ENCODE measurements at places on chromosomes 6 and 20.
A peak's percentile ranks its signal among the peaks of the same experiment; 100 is the strongest.

DNA sequence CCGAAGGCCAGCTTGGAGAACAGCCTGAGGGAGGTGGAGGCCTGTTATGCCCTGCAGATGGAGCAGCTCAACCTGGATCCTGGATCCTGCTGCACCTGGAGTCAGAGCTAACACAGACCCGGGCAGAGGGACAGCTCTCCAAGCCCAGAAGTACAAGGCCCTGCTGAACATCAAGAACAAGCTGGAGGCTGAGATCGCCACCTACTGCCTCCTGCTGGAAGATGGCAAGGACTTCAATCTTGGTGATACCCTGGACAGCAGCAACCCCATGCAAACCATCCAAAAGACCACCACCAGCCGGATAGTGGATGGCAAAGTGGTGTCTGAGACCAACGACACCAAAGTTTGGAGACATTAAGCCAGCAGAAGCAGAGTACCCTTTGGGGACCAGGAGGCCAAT lies 223.5 kb upstream of the ID4 start:
- no peaks in the 10 kb centered on the region for H3K27me3 ChIP-seq
- no peaks in the 10 kb centered on the region for H3K4me1 ChIP-seq
- no peak for DNase-seq
- no peak overlapping the region for H3K27ac ChIP-seq

DNA sequence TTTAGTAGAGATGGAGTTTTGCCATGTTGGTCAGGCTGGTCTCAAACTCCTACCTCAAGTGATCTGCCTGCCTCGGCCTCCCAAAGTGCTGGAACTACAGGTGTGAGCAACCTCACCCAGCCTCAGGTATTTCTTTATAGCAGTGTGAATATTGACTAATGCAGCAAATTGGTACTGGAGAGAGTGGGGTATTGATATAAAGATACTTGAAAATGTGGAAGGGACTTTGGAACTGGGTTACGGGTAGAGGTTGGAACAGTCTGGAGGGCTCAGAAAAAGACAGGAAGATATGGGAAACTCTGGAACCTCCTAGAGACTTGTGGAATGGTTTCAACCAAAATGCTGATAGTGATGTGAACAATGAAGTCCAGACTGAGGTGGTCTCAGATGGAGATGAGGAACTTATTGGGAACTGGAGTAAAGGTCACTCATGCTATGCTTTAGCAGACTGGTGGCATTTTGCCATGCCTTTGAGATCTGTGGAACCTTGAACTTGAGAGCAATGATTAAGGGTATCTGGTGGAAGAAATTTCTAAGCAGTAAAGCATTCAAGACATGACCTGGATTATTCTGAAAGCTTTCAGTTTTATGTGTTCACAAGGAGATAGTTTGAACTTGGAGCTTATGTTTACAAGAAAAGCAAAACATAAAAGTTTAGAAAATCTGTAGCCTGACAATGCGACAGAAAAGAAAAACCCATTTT lies 127.2 kb downstream of the DTNBP1 start:
- H3K27me3 ChIP-seq, result no peaks in the 10 kb centered on the region
- no peak for DNase-seq
- H3K4me3 ChIP-seq, result no peak overlapping the region
- no peaks in the 10 kb centered on the region for H3K4me1 ChIP-seq
- no peak overlapping the region for H3K27ac ChIP-seq

GRCh38 chr6:1254326-1254725 lies 57.6 kb upstream of the FOXQ1 start:
- no peak for DNase-seq
- no peak overlapping the region for H3K4me3 ChIP-seq
- no peaks in the 10 kb centered on the region for H3K4me1 ChIP-seq
- peaks cover 11% of the 10 kb centered on the region for H3K27me3 ChIP-seq

DNA sequence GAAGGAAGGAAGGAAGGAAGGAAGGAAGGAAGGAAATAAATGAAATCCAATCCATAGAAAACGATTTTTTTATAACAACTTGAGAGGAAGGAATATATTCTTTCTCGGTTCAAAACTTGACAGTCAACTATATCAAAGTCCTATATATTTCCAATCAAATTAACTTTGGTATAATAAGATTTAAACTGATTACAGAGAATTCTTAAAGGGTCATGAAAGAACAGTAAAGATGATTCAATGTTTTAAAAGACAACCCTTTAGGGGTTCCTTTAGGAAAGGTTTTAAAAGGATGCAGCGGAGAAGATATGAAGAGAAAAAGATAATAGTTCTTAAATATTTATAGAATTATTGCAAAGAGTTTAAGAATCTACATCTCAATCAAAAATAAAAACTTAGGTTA lies 61.2 kb downstream of the ME1 start:
- no peak overlapping the region for H3K27ac ChIP-seq
- no peaks in the 10 kb centered on the region for H3K27me3 ChIP-seq
- no peak overlapping the region for H3K4me3 ChIP-seq
- H3K36me3 ChIP-seq, result no peaks in the 10 kb centered on the region
- H3K4me1 ChIP-seq, result no peaks in the 10 kb centered on the region
- no peak for DNase-seq

- peak overlapping the region; percentile 55 for H3K4me3 ChIP-seq
- H3K36me3 ChIP-seq, result peaks cover 12% of the 10 kb centered on the region
- H3K27ac ChIP-seq, result peak overlapping the region; percentile 79
- peaks cover 3% of the 10 kb centered on the region for H3K27me3 ChIP-seq
Measured at GRCh38 chr6:116090251-116090650, 10.4 kb upstream of the NT5DC1 start.

GRCh38 chr6:35304299-35304698 lies 6.7 kb downstream of the DEF6 start:
- peak overlapping the region; percentile 97 for H3K27ac ChIP-seq
- no peaks in the 10 kb centered on the region for H3K27me3 ChIP-seq
- no peak for DNase-seq

- no peaks in the 10 kb centered on the region for H3K27me3 ChIP-seq
- H3K36me3 ChIP-seq, result peaks cover 66% of the 10 kb centered on the region
- H3K27ac ChIP-seq, result peak overlapping the region; percentile 89
- peak overlapping the region; percentile 58 for H3K4me3 ChIP-seq
- DNase-seq, result no peak
Measured at GRCh38 chr20:38842558-38842981, 37.1 kb downstream of the PPP1R16B start.

DNA sequence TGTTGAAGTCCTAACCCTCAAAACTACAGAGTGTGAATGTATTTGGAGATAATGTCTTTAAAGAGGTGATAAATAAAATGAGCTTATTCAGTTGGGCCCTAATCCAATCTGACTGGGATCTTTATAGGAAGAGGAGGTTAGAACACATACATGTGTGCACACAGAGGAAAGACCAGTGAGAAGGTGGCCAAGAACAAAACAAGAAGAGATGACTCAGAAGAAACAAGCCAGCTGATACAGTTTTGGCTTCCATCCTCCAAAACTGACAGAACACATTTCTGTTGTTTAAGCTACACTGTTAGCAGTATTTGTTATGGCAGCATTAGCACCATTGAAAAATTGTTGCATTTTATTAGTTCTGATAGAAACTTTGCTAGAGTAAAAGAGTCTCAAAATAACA lies 609.3 kb upstream of the IMPG1 start:
- no peak overlapping the region for H3K27ac ChIP-seq
- no peak overlapping the region for H3K4me3 ChIP-seq
- no peaks in the 10 kb centered on the region for H3K36me3 ChIP-seq
- H3K27me3 ChIP-seq, result no peaks in the 10 kb centered on the region

GRCh38 chr6:154569156-154569862 lies 58.8 kb upstream of the CNKSR3 start:
- no peaks in the 10 kb centered on the region for H3K36me3 ChIP-seq
- no peak for DNase-seq
- H3K27me3 ChIP-seq, result peaks cover 3% of the 10 kb centered on the region
- H3K4me1 ChIP-seq, result no peaks in the 10 kb centered on the region
- no peak overlapping the region for H3K4me3 ChIP-seq

- H3K27ac ChIP-seq, result no peak overlapping the region
- H3K36me3 ChIP-seq, result no peaks in the 10 kb centered on the region
- H3K4me3 ChIP-seq, result no peak overlapping the region
Measured at GRCh38 chr6:146946559-146946958, 257.7 kb upstream of the STXBP5 start.

GRCh38 chr6:146364816-146365594 lies 178.6 kb upstream of the RAB32 start:
- no peaks in the 10 kb centered on the region for H3K27me3 ChIP-seq
- no peaks in the 10 kb centered on the region for H3K4me1 ChIP-seq
- no peaks in the 10 kb centered on the region for H3K36me3 ChIP-seq
- H3K27ac ChIP-seq, result no peak overlapping the region
- DNase-seq, result no peak
- no peak overlapping the region for H3K4me3 ChIP-seq

GRCh38 chr6:34875292-34876213 lies 12.3 kb downstream of the TAF11 start:
- H3K27ac ChIP-seq, result no peak overlapping the region
- H3K27me3 ChIP-seq, result no peaks in the 10 kb centered on the region
- H3K4me3 ChIP-seq, result no peak overlapping the region
- H3K4me1 ChIP-seq, result peaks cover 1% of the 10 kb centered on the region
- no peak for DNase-seq

- peaks cover 20% of the 10 kb centered on the region for H3K36me3 ChIP-seq
- no peak for DNase-seq
- H3K27me3 ChIP-seq, result no peaks in the 10 kb centered on the region
Measured at GRCh38 chr20:62918147-62918546, 8.2 kb downstream of the DIDO1 start.

GRCh38 chr6:89530982-89531381 lies 98.0 kb downstream of the ANKRD6 start:
- no peaks in the 10 kb centered on the region for H3K36me3 ChIP-seq
- H3K4me3 ChIP-seq, result no peak overlapping the region

GRCh38 chr20:689348-689747 lies 13.7 kb upstream of the SCRT2 start:
- H3K4me3 ChIP-seq, result no peak overlapping the region
- DNase-seq, result no peak
- H3K27me3 ChIP-seq, result peaks cover 13% of the 10 kb centered on the region
- no peaks in the 10 kb centered on the region for H3K4me1 ChIP-seq
- no peak overlapping the region for H3K27ac ChIP-seq
